ENCODE measurements at places on chromosomes 3 and 15.

GRCh38 chr15:27956285-27956684 is 142.8 kb downstream of the OCA2 start:
- no peak for DNase-seq

- no peak for DNase-seq
Measured at GRCh38 chr3:23611737-23612295, 193.9 kb upstream of the UBE2E1 start.

DNA sequence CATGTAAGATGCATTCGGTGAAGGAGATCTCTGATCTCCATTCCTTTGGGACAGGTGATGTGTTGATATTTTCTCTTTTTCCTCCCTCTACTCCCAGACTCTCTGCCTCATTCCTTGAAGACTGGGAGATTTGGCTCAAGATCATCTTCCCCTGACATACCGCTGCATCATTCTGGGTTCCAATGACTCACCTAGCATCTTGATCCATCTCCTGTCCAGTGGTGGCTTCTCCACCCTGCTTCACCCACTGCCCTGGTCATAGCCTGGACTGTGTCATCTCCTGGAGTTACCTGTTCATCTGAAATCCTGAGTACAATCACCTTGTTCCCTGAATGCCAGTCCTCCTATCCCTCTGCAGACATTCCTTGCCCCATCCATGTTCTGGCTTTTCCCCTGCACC is 57.4 kb upstream of the TRAK1 start:
- no peak for DNase-seq

DNA sequence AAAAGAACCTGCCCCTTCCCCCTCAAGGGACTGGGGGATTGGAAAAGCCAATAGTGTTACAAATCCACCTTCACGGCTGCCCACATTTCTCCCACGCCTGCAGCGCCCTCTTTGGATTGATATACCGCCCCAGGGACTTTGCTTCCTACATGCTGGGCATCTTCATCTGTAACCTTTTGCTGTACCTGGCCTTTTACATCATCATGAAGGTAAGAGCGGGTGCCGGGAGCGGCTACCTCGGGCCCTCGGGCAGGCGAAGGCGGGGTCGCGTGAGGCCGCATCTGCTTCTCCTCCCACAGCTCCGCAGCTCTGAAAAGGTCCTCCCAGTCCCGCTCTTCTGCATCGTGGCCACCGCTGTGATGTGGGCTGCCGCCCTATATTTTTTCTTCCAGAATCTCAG is 73.1 kb downstream of the USF3 start:
- no peak for DNase-seq

- DNase-seq, result no peak
Measured at GRCh38 chr3:177110895-177111294, 86.4 kb downstream of the TBL1XR1 start.

Measured in activated T-helper 2 cell treated with anti-CD3 and anti-CD28 coated beads, Interferon-gamma antibody, Interleukin-2, Interleukin-4, amounts not matched to agents 10 μg/mL and 5 μg/mL and 100 μg/mL, durations not matched to agents 14 hours and 24 hours and 36 hours (primary cell).